ENCODE measurements at places on chromosomes 7 and 10.

DNA sequence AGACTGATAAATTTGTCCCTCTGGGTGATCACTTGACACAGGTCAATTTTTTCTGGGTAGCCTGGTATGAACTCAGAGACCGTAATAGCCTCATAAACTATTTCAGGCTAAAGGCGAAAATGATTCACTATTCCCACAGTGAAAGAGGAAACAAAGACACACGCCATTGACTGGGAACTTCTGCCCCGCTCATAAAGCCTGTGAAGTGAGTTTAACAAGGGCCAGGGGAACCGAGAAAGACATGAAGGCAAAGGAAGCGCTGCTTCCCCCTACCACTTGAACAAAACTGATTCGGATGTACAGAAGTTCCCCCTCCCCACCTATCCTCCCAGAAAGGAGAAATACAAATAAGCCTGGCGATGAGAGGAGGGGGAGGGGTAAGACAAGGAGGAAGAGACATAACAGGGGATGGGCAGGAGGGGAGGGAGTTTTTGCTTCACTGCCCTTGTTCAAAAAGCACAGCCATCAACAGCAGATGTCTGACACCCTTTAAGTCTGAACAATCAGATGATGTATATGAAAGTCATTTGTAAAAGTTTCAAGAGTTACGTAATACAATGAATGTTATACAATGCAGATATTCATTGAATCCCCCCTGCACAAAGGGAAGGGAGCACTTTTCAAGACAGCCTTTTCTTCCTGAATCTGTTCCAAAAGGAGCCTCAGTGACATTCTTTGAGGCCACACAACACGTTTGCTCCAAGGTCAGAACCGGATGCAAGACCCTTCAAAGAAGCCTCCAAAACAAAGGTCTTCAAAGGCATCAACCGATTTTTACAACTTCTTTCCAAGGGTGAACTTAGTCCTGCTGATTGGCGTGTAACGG is 734 bp downstream of the ABCB4 start:
- no peak for DNase-seq

- no peak for DNase-seq
These were observed 25.0 kb downstream of the CACUL1 start for GRCh38 chr10:118729641-118730258.

DNA sequence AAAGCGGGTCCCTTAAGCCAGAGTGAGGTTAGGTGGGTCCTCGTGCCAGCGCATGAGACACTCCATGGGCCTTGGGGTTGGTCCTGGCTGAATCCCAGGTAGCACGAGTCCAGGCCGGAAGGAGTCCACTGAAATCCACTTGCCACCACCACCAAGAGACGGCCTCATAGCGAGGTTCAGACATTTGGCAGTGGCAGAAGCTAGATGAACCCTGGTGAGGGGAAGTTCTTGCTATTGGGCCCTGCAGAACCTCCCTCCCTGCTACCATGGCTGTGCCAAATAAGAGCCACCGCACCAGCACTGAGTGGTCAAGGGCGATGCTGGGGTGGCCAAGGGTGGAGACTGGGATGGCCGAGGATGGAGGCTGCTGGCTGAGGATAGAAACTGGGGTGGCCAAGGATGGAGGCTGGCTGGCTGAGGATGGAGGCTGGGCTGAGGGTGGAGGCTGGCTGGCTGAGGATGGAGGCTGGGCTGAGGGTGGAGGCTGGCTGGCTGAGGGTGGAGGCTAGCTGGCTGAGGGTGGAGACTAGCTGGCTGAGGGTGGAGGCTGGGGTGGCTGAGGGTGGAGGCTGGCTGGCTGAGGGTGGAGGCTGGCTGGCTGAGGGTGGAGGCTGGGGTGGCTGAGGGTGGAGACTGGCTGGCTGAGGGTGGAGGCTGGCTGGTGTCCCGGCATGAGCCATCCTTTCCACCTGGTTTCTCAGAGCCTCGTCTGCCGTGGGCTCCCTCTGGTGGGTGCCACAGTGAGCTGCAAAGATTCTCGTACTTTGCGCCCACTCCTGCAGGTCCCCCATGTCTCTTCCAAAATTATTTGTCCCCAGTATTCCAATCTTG is 88.2 kb downstream of the ELFN1 start:
- no peak for DNase-seq

DNA sequence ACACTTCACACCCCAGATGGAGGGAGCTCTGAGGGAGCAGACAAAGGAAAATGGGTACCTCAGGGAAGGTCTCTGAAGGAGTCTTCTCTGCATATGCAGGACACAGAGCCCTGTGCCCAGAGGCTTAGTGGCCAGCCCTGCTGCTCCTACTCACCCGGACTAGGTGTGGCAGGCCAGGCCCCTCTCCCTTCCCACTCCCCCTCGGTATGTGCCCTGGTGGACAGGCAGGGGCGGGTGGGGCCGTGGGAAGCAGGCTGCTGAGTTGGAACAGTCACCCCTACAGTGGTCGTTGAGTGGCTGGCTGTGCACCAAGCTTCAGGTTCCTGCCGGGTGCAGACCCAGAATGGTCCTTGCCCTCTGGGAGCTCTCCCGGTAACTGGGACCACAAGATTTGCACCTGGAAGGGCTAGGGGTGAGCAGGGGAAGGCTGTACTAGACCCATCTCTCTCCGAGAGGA is 68.6 kb downstream of the ZMIZ1 start:
- no peak for DNase-seq

- DNase-seq = no peak
These were observed 237.6 kb downstream of the KCNMA1 start for GRCh38 chr10:77400033-77400432.

DNA sequence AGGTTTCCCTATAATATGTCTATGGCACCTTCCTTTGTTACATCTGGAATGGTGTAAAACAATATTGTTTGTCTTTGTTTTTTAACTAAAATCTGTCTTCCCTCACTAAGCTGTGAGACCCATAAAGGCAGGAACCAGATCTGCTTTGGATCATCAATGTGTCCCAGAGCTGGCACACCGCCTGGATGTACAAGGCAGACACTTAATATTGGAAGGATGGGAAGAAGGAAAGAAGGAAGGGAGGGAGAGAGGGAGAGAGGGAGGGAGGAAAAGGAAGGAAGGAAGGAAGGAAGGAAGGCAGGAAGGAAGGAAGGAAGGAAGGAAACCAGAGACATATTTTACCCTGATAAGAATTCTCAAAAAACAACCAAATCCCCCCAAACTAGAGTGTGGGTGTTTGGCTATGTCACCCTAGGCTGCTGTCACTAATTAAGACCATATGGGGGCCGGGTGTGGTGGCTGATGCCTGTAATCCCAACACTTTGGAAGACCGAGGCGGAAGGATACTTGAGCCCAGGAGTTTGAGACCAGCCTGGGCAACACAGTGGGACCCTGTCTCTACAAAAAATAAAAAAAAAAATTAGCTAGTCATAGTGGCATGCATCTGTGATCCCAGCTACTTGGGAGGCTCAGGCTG is 59.6 kb downstream of the SH3PXD2A start:
- DNase-seq = no peak

- DNase-seq = no peak
These were observed 9.0 kb upstream of the CFTR start for GRCh38 chr7:117470777-117471176.

DNA sequence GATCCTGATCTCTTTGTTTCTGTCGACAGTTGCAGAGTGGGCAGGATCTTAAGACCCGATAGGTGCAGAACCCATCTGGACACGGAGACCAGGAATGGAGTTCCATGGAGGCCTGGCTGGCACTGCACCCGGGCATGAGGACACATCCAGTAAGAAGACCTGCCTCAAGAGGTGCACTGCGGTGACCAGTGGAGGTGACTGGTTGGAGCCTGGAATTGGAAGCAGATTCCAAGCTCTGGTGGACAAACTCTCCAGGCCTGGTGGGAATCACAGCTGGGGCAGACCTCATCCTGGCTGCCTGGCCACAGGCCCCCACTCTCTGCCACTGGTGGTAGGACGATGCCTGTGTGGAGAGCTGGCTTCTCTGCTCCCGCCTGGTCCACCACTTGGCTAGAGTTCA is 31.0 kb downstream of the ZNF775 start:
- no peak for DNase-seq

DNA sequence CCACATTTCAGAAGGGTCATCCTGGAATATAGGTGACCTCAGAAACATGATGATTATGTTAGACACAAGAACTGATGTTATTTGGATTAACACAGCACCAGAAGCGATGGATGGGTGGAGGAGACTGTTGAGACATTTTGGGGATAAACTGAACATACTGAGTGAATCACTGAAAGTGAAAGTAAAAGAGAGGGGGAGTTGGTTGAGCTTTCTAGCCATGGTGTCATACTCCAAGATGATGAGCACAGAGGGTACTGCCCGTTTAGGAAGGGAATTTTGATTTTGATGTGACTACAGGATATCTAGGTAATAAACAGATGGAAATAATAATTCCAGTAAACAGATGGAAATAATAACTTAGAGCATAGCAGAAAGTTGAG is 248.0 kb upstream of the NPY start:
- no peak for DNase-seq

- DNase-seq = no peak
These were observed 40.5 kb downstream of the NRBF2 start for GRCh38 chr10:63173468-63174232.

DNA sequence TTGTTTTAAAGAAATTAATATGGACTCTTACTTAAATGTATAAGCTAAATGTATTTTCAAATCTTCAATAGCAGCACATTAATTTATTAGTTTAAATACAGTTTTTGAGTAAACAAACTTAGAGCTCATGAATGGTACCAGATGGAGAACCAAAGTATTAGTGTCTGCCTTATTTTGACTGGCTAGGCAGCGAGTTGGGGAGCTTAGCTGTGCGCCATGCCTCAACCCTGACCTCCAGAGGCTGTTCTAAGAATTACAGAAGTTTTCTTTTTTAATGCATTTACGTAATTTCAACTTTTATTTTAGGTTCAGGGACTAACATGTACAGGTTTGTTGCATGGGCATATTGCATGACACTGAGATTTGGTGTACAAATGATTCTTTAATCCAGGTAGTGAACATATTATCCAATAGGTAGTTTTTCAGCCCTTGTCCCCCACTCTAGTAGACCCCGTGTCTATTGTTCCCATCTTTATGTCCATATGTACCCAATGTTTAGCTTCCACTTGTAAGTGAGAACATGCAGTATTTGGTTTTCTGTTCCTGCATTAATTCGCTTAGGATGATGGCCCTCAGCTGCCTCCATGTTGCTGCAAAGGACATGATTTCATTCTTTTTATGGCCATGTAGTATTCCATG is 166.8 kb downstream of the IQUB start:
- DNase-seq = no peak

- no peak for DNase-seq
These were observed 36.7 kb downstream of the ATE1 start for GRCh38 chr10:121891103-121891502.

- no peak for DNase-seq
These were observed 108.7 kb downstream of the DIP2C start for GRCh38 chr10:580778-581177.

DNA sequence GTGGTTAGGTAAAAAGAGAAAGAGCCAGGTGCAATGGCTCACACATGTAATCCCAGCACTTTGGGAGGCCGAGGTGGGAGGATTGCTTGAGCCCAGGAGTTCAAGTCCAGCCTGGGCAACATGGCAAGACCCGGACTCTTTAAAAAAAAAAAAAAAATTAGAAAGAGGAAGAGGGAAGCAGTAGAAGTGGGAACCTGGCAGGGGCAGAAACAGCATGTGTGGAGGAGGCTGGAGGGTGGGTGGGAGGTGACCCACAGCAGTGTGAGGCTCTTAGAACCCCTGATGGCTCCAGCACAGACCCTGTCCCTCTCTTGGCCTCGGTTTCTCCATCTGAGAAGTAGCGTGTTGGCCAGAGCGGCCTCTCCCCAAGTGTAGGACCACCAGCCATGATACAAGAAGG is 4.9 kb upstream of the CCL24 start:
- DNase-seq = no peak

- DNase-seq = no peak
These were observed 164.1 kb downstream of the PPP1R17 start for GRCh38 chr7:31851119-31851518.
